Pericardium fibroblast (primary cell): ENCODE measurements at places on chromosomes 7 and 10. TPM values are rescaled to one million over a fixed set of nuclear protein-coding genes. Genes with fewer than 3 reads are reported as not detected.

Gene SFTPA2
- not detected in 2 replicates for total RNA-seq

Gene TMEM140
- 0.47 and 6.3 TPM in 2 replicates for total RNA-seq

Gene TRIL
- 6.5 and 7.6 TPM in 2 replicates for total RNA-seq

Gene WNT2
- total RNA-seq, result 0.12 and 5.9 TPM in 2 replicates

Gene SLC25A13
- total RNA-seq, result 10.3 and 19.5 TPM in 2 replicates

Gene KCNMA1
- 6.7 and 11.2 TPM in 2 replicates for total RNA-seq

Gene TSPAN12
- 0.51 and 5.5 TPM in 2 replicates for total RNA-seq

Gene OR6V1
- not detected in 2 replicates for total RNA-seq

Gene TRPV6
- total RNA-seq, result not detected in 2 replicates

Gene SPDYE8
- total RNA-seq, result not detected in 2 replicates

Gene SEMA4G
- 1.4 and 2.3 TPM in 2 replicates for total RNA-seq

Gene TAF6
- 40.3 and 63.7 TPM in 2 replicates for total RNA-seq

Gene AKR1C4
- not detected in 2 replicates for total RNA-seq

Gene ATOH7
- not detected in 2 replicates for total RNA-seq

Gene DLG5
- total RNA-seq, result 22.3 and 27.7 TPM in 2 replicates

Gene C10orf62
- not detected in 2 replicates for total RNA-seq

Gene FAM25C
- total RNA-seq, result not detected in 2 replicates

Gene LMTK2
- total RNA-seq, result 4.6 and 5.2 TPM in 2 replicates

Gene DCLRE1C
- total RNA-seq, result 2.9 and 5.5 TPM in 2 replicates

Gene BLNK
- total RNA-seq, result not detected in 2 replicates

Gene METTL2B
- 16.2 and 23.6 TPM in 2 replicates for total RNA-seq

Gene FRMD4A
- total RNA-seq, result 6.8 and 17.1 TPM in 2 replicates

Gene KIAA1549
- 0.82 and 3.9 TPM in 2 replicates for total RNA-seq

Gene TRPV5
- total RNA-seq, result not detected in 2 replicates

Gene VWA2
- not detected in 2 replicates for total RNA-seq

Gene C10orf67
- not detected in 2 replicates for total RNA-seq

Gene CFAP70
- 0.23 and 0.94 TPM in 2 replicates for total RNA-seq

Gene OR6B1
- not detected in 2 replicates for total RNA-seq

Gene TET1
- 4.2 and 5.4 TPM in 2 replicates for total RNA-seq

Gene NRG3
- not detected in 2 replicates for total RNA-seq

Gene RAB18
- total RNA-seq, result 23.6 and 32.2 TPM in 2 replicates

Gene PSD
- total RNA-seq, result 6.4 and 12.1 TPM in 2 replicates

Gene AOC1
- not detected in 2 replicates for total RNA-seq

Gene RET
- total RNA-seq, result 0.35 and 3.0 TPM in 2 replicates

Gene WDFY4
- total RNA-seq, result 0.12 TPM in 1 of 2 replicates, not detected in the other

Gene ZNF804B
- not detected in 2 replicates for total RNA-seq

Gene ASZ1
- total RNA-seq, result not detected in 2 replicates

Gene PDK4
- total RNA-seq, result 6.4 and 11.6 TPM in 2 replicates

Gene GPR26
- total RNA-seq, result not detected in 2 replicates

Gene SPDYE9
- not detected in 2 replicates for total RNA-seq

Gene EDRF1
- 12.1 and 16.2 TPM in 2 replicates for total RNA-seq

Gene SPRN
- total RNA-seq, result 0.77 and 2.1 TPM in 2 replicates

Gene LRMDA
- total RNA-seq, result 0.12 and 0.17 TPM in 2 replicates

Gene HABP2
- not detected in 2 replicates for total RNA-seq

Gene IKZF5
- total RNA-seq, result 1.4 and 1.5 TPM in 2 replicates

Gene ESYT2
- 60.2 and 61.6 TPM in 2 replicates for total RNA-seq

Gene TAS2R41
- not detected in 2 replicates for total RNA-seq

Gene GLUD1
- total RNA-seq, result 125 and 152 TPM in 2 replicates
